ENCODE measurements at places on chromosomes 13 and 19.
A peak's percentile ranks its signal among the peaks of the same experiment; 100 is the strongest.

DNA sequence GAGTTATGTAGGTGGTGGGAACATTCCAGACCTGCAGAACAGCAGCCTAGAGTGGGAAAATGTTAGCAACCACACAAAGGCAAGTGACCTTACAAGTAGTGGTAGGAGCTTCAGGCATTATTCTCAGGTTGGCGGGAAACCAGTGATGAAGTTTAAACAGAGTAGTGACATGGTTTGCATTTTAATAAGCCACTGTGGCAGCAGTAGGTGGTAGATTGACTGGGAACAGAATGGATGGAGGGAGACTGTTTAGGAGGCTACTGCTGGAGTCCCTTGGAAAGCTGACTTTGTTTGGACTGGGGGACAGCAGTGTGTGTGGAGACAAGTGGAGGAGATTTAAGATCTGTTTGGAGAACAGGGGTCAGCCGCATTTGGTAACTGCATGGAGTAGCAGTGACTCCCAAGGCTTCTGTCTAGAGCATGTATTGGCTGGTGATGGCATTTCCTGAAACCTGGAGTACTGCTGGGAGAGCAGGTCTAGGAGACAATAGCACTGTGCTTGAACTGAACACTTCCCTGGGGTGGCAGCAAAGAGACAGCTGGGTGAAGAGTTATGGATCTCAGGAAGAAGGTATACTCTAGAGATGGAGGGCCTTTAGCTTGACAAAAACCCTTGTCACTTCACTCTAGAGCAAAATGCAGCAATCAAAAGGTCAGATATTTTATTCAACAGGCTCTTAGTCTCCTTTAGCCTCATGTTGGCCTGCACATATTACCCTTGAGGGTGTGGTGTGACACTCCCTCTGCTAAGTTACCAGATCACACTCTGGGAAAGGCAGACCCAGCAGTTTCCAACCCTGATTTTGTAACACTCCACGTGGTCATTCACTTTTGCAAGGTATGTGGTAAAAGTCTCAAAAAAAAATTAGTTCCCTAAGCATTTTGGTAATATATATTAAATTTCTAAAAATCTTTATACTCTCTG, 70.3 kb downstream of the DHRS12 start:
- no peak for DNase-seq

DNA sequence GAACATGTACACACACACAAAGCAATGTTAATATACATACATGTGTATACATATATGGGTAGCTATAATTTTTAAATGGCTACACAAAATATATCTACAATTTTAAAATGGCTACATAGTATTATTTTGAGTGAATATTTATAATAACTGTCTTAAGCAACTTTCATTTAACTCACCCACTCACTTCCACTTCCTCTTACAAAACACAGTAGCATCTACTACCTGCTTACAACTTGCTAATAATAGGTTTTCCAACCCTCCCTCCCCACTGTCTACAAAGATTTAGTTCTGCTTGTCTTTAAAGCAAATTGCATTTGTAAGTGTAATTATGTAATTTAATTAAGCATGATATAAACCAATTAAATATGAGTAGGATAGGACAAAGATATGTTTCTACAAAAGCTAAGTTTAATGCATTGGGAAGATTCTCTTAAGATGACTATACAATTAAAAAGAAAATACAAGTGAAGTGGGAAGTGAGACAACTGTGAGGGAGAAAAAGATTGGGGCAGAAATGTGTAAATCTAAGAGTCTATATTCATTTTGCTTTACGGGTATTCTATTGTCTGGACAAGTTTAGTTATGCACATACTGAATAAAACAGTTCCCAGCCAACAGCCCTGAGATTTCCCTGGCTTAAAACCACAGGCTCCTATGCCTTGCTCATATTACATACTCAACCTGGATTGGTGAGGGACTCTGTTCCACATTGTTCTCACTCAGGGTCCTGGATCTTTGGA, 583.1 kb downstream of the EFNB2 start:
- no peak for DNase-seq

GRCh38 chr13:33394294-33394932, 108.9 kb upstream of the STARD13 start:
- DNase-seq = no peak

DNA sequence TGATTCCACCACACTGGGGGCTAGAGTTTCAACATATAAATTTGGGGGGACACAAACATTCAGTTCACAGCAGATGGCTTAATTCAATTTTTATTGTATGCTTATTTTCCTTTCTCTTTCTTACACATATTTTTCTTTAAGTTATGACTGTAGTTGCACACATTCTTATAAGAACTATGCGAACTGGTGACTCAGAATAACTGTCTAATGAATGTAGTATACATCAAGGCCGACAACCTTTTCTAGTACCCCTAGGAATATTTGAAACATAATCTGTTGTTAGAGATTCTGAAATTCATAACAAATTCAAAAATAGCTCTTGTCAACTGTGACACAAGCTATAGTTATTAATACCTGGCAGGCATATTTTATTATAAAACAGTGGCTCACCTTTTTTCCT, 695.6 kb downstream of the PCDH9 start:
- no peak for DNase-seq

- DNase-seq = no peak
Observed at GRCh38 chr13:51251480-51251879, 29.3 kb downstream of the FAM124A start.

- no peak for DNase-seq
Observed at GRCh38 chr19:2167896-2168618, 4.3 kb downstream of the DOT1L start.

DNA sequence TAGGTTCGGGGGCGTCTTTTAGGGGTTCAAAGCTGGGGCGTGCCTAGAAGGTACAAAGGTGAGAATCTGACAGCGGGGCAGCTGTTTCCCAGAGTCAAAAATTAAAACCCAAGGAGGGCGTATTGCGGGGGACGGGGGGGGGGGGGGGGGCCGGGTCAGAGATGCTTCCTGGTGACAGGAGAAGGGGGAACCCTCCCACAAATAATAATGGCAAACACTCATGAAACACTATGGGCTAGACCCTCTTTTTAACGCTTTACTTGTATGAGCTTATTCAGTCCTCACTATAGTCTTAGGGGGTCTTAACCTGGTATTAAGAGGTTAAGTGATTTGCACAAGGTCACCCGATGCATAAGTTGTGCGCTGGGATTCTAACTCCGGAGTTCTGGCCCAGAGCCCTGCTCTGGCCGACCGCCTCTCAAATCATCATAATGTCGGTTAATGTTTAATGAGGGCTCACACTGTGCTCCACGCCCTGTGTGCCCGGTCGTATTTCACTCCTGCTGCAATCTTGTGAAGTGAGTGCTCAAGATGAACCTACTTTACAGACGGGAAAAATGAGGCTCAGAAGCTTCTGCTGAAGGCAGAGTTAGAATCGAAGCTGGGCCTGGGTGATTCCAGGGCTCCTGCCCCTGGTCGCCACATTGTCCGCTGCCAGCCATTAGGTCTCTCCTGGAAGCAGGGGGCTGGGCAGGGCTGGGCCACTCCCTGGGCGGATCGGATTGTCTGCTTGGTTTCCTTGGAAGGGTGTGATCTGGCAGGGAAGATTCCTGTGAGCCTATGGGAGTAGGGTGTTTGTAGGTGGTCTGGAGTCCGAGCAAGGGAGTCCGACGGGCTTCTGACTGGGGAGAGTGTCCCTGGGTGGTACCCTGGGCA, 964 bp downstream of the PAK4 start:
- DNase-seq = no peak

DNA sequence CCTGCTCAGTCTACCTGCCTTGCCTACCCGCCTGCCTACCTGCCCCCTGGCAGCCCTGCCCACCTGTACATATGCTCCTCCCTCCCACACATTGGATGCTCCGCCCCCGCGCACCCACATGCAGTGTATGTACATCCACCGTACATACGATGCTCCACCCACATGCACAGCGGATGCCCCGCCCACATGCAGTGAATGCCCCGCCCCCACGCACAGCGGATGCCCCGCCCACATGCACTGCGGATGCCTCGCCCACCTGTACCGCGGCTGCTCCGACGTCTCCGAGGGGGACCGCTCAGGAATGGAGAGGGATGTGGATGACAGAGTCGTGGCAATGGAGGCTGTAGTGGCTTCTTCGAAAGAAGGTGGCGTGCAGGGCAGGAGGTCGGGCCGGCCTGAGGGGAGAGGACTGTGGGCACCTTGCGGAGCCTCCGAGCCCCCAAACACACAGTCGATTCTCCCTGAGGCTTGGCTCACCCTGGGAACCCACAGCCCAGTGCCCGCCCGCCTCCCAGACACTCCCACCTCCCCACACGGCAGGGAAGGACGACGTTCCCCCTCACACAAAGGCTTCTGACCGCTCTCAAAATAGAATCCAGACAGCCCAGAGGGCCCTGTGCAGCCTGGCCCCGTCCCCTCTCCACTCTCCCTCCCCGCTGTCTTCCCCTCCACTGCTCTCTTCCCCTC, 16.5 kb upstream of the CACTIN start:
- peak; percentile 35 for DNase-seq

DNA sequence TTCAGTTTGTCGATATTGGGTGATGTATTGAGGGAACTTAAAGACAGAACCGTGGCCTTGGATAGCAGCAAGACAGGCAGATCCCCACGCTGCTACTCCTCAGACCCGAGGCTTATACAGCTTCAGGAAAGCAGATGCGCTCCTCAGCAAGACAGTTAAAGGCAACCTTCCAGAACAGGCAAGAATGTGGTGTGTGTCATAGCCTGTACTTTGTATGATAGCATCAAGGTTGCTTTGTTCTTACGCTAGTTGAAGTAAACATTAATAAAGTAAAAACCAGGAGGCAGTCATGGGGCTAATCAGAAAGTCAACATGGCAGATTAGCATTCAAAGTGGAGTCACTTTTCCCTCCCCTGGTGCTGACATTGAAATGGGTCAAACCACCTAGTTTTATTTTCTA, 473.2 kb downstream of the DCT start:
- no peak for DNase-seq

- DNase-seq = peak; percentile 4
Observed at GRCh38 chr19:37218592-37218935, 550 bp downstream of the ZNF383 start.

GRCh38 chr13:114019367-114019766, 45.5 kb upstream of the C13orf46 start:
- DNase-seq = peak; percentile 17

- no peak for DNase-seq
Observed at GRCh38 chr13:113653264-113654174, 4.5 kb downstream of the ATP4B start.

GRCh38 chr19:7868326-7868670, 5.9 kb downstream of the PRR36 start:
- no peak for DNase-seq

DNA sequence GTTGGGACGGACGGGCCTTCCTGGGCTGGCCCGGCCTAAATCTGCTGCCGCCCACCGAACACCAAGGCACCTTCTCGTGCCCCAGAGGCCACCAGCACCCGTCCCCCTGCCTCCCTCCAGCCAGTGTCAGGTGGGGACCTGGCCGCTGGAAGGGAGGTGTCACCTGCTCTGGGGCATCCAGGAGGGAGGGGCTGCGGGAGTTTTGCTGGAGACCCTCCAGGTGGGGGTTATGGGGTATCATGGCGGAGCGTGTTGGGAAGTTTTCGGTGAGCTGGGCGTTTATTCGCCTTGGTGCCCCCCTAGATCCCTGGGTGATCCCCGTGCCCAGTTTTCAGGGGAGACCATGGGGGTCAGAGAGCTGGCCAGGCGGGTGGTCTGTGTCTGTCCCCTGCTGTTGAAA, 9.7 kb downstream of the CSNK1G2 start:
- no peak for DNase-seq

GRCh38 chr19:4446704-4447200, 10.8 kb downstream of the UBXN6 start:
- DNase-seq = no peak

GRCh38 chr19:43738780-43739211, 16.0 kb downstream of the SMG9 start:
- no peak for DNase-seq

- no peak for DNase-seq
Observed at GRCh38 chr19:48108997-48109782, 1.4 kb downstream of the PLA2G4C start.

DNA sequence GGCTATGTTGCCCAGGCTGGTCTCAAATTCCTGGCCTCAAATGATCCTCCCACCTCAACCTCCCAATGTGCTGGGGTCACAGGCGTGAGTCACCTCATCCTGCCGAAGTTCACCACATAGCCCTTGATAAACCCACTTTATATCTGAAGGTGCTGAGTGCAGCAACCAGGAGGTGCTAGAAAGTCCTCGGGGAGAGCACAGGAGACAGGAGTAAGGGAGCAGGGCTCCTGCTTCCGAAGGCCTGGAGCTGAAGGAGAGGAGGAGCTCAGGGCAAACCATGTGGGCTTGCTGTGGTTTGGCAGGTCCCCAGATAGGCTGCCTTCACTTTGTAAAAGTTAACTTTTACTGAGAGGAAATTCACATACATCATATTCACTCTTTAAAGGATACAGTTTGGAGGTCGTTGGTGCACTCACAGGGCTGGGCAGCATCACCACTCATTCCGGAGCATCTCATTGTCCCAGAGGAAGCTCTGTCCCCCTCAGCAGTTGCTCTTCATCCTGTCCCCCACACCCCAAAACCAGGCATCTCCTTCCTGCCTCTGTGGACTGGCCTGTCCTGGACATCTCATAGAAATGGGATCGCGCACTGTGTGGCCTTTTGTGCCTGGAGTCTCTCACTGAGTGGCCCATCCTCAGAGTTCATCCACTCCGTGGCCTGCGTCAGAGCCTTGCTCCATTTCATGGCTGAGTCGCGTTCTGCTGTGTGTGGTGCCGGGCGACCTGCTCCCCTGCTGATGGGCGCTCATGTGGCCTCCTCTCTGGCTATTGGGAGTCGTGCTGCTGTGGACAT, 49.5 kb downstream of the KDM4B start:
- DNase-seq = no peak

GRCh38 chr19:56637976-56638555, 4.9 kb upstream of the SMIM17 start:
- DNase-seq = no peak

DNA sequence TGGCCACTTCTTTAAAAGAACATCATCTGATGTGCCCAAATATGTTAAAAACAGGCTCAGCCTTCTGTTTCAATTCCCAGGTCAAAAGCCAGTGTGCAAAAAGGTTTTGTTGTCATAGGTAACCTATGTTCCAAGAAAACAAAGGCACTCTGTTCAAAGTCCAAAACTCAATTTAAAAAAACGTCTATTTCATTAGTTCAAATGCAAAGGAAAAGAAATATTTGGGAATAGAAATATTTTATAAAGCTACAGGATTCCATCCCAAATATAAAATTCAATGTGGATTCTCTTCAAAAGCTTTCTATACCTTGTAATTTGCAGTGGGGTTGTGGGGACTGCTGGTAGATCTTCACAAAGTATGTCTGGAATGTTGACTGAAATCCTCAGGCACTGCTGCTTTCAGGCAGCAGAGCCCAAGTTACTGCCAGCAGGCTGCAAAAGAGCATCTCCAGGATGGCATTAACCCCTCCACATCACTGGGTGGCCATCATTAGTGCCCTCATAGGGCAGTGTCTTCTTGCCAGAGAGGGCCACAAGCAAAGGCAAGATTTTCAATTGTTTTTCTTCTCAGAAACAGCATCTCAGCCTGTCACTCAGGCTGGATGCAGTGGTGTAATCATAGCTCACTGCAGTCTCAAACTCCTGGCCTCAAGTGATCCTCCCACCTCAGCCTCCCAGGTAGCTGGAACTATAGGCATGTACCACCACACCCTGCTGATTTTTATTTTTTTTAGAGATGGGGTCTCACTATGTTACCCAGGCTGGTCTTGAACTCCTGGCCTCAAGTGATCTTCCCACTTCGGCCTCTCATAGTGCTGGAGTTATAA, 22.8 kb upstream of the STK24 start:
- no peak for DNase-seq

GRCh38 chr13:51938454-51938853, 72.8 kb downstream of the ATP7B start:
- no peak for DNase-seq

- no peak for DNase-seq
Observed at GRCh38 chr13:88857256-88857655, 1186.1 kb downstream of the SLITRK5 start.
